NCI-H460 (cell line): ENCODE measurements at places on chromosomes 11 and 22. TPM values are rescaled to one million over a fixed set of nuclear protein-coding genes. Genes with fewer than 3 reads are reported as not detected.

Gene CNTN5
- total RNA-seq = 0.26 and 0.32 TPM in 2 replicates

Gene TMEM25
- total RNA-seq = 0.40 TPM in 1 of 2 replicates, not detected in the other

Gene PGGHG
- total RNA-seq = 12.7 and 13.4 TPM in 2 replicates

Gene INSC
- total RNA-seq = 0.17 and 1.0 TPM in 2 replicates

Gene CDHR5
- total RNA-seq = 0.05 TPM in 1 of 2 replicates, not detected in the other

Gene CD3G
- total RNA-seq = not detected in 2 replicates

Gene PARVG
- not detected in 2 replicates for total RNA-seq

Gene GGTLC2
- not detected in 2 replicates for total RNA-seq

Gene ARHGAP42
- total RNA-seq = 5.6 and 6.4 TPM in 2 replicates

Gene ANKK1
- total RNA-seq = 0.12 TPM in 1 of 2 replicates, not detected in the other

Gene RAB36
- 0.43 and 0.67 TPM in 2 replicates for total RNA-seq

Gene PGA5
- not detected in 2 replicates for total RNA-seq

Gene NCAM1
- 17.8 and 19.8 TPM in 2 replicates for total RNA-seq

Gene TRIM51
- not detected in 2 replicates for total RNA-seq

Gene LRRC74B
- total RNA-seq = not detected in 2 replicates

Gene UPB1
- 0.02 TPM in 1 of 2 replicates, not detected in the other for total RNA-seq

Gene LRP4
- total RNA-seq = 0.54 and 0.81 TPM in 2 replicates

Gene MIOX
- 0.27 and 0.29 TPM in 2 replicates for total RNA-seq

Gene SLC22A8
- total RNA-seq = not detected in 2 replicates

Gene CLDN5
- total RNA-seq = not detected in 2 replicates

Gene JAM3
- 11.3 and 11.6 TPM in 2 replicates for total RNA-seq

Gene SORL1
- 4.5 TPM in 2 replicates for total RNA-seq

Gene CCDC83
- total RNA-seq = not detected in 2 replicates

Gene SMCO4
- total RNA-seq = 7.6 and 8.5 TPM in 2 replicates

Gene PATE4
- total RNA-seq = not detected in 2 replicates
